ENCODE measurements at places on chromosomes 4 and X.

GRCh38 chr4:59925290-59925689 is 1274.8 kb upstream of the ADGRL3 start:
- no peak for DNase-seq

DNA sequence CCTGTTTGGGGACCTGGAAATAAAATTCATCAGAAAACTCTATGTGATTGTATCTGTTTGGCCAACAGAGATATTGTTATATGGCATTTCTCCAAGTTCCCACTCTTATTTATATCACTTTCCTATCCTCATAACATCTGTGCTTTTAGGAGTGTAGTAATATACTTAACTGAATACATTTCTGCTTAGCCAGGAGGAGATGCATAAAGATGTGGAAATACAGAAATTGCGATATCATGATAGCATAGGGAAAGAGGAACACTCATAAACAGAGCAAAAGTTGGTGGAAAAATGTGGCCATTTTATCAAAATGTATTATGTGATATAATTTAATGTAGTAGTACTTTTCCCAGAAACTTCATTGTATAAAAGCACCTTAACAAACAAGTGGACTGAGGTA is 46.1 kb upstream of the TSPAN7 start:
- DNase-seq = peak; percentile 3

DNA sequence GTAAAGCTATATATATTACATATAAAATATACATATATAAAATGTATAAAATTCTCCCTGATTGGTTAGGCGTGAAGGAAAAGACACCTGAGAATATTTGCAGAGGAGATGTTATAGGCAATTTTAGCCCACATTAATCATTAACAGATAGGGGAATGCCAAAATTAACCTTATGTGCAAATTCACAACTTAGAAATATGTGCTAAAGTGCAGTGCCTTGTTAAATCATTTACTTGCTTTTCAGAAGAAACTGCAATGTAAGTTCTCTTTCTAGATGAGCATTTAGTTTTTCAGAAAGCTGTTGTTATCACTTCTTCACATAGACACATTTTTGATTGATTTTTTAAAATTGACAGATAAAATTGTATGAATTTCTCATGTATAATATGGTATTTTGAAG is 5.6 kb downstream of the TASL start:
- DNase-seq = no peak

DNA sequence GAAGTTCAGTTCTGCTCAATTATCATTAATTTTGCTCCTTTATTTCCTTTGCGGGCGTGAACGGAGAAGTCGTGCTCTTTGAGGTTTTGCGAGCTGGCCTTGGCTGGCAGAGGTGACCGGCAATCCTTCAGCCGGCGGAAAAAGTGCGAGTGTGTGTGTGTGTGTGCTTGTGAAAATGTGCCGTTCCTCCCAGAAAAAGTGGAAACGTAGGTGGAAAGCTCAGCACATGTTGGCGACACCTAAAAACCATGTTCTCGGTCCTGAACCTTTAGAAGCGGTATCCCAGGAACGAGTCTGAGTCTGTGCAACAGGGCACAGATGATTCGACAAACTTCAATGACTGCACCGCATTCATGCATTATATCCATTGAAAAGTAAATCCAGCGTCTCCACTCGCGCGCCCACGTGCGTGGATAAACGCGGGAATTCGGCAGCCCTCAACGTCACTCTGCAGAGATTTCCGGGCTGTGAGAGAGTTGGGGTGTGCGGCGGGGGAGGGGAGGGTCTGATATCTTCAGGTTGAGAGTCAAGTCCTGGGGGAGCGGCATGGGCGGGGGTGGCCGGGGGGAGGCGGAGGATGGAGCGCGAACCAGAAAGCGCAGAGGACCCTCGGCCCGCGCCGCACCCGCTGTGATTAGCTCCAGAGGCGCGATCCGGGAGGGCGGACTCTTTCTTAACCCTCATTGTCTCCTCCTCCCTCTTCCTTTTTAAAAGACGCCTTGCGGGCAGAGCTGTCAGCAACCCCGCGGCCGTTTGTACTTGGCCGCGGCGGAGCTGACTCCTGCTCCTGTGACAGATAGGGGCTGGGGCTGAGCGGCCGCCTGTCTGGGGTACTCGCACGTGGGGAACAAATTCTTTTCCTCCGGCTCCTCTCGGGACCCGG is at the start of gene SHISA3:
Gene SHISA3, plus strand, starts transcription at position 737 of the 883 bp plus-strand sequence. CDS start 569 bp downstream, outside the sequence.
- no peak for DNase-seq

DNA sequence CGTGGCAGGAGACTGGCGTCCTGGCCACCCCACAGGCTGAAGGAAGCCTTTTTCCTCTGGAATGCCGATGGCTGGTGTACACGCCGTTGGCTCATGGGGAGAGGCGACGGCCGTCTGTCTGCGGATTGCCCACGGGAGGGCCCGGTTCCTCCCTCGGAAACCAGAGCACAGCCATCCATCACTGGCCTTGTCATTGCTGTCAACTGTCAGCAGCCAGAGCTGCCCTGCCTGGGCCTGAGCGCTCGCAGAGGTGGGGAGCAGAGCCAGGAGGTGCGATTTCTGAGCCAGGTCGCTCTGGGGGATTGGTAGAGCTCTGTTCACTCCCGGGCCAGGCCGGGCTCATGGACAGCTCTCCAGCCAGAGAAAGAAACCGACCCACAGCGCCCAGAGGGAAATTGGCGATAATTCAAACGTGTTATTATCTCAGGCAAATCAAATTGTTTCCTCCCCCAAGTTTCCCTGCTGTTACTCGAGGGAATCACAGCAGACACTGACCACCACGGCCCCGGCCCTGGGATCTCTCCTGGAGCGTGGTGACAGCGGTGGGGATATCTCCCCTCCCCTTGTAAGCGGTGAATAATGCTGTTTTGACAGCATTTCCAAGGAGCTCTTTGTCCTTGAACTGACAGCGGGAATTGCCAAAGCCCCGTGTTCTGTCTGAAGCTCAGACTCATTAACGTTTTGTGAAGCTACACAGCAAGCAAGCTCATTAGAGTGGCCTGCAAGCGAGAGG is 220.9 kb upstream of the PSAPL1 start:
- DNase-seq = no peak

- DNase-seq = no peak
Observed at GRCh38 chr4:113483131-113483530, 278.4 kb downstream of the CAMK2D start.

GRCh38 chrX:132858018-132858417 is 100.4 kb downstream of the HS6ST2 start:
- no peak for DNase-seq

- DNase-seq = peak; percentile 19
Observed at GRCh38 chrX:19554786-19555185, 39.5 kb upstream of the MAP3K15 start.

DNA sequence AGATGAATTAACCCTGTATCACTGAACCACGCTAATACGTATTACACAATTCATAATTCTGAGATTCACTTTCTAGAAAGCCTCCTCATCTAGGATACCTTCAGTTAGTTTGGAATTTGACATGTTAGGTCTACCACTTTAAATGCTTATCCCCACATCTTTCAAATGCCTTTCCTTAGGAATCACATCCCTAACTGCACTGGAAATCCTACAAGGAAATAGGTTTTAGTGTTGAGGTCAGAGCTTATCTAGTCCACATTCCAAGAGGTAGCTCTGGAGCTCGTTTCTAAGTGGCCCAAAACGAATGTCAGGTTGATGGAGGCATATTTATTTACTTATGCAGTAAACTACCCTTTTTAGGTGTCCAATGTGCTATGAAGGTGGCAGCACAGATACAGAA is 18.0 kb downstream of the PDHA1 start:
- DNase-seq = no peak

- DNase-seq = no peak
Observed at GRCh38 chr4:20166544-20166943, 85.2 kb upstream of the SLIT2 start.

GRCh38 chr4:1199556-1200331 is 27.4 kb upstream of the SPON2 start:
- DNase-seq = no peak

DNA sequence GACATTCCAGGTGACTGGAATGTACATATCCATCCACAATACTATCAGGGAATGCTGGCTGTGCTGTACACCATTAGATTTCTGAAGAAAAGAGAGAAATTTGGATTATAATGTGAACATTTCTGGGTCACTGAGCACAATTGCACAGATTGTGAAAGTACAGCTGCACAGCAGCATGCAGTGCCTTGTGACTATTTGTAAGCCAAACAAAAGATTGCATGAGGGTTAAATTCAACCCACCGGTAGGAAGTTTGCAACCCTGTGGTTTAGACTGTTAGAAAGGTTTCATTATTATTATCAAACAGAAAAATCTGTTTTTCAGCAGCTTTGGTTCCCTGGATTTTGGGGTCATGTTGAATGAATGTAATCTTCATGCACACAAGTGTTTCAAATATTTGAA is 24.5 kb downstream of the DDIT4L start:
- DNase-seq = peak; percentile 54

DNA sequence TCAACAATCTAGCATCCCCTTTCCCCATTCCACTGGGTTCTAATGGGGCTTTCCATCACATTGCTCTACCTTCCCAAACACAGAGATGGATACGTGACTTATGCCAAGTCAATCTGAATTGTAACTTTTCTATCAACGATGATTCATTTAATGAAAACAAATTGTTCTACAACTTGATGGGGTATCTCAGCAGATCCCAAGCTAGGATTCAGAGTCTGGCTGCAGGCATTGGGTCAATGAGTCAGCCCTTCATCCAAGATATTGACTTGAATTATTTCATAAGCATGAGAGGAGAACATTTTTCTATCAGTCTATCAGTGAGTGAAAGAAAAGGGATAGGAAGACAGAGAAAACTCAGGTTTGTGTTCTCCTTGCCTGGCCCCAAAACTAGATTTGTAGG is 15.0 kb upstream of the HPGDS start:
- DNase-seq = no peak

DNA sequence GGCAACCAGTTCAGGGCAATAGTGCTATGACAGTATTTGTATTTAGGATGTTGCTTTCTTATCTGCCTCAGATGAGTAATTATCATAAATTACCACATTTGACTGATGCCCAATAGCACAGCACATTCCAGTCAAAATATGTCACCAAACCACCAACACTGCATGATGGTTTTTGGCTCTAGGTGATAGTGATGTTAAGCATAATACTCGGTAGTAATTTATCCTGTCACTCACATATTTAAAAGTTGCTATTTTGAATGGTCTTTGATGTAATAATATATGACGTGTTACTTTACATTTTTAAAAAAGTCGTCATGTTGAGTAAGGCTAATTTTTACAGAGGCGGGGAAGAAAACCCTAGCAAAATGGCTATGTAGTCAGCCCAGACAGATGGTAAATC is 42.5 kb downstream of the UNC5C start:
- DNase-seq = no peak

DNA sequence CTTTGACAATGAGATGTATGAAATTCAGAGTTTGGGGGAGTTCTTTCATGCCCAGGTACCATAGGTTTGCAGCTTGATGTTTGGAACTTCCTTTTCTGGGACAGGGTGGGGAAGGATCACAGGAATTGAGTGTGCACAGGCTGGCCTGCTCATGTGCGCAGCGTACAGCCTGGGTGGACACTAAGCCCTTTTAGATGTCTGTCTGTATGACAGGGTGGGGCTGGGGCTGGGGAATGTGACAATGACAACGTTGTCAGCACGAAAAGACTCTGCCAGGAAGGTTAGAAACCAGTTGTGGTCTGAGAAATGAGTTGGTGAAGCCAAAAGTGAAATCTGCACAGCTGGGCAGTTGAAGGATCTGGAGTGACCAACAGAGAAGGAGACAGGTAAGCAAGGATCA is 47.4 kb downstream of the WWC2 start:
- DNase-seq = no peak

DNA sequence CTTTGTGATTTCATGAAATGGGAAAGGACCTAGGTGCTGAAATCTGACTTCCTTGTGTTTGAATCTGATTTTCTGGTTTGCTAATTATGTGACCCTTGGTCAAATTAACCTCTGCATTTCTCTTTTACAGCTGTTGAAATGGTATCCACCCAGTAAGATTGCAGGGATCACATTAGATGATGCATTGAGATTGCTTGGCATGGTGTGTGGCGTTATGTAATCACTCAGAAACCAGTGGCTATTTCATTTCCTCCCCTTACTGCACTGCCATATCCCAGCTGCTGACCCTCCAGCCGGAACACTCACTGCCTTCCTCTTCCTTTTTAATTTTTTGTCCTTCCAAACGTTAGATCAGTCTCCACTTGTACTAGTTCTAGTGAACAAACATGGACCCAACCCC is 79.0 kb downstream of the KLHL8 start:
- no peak for DNase-seq

DNA sequence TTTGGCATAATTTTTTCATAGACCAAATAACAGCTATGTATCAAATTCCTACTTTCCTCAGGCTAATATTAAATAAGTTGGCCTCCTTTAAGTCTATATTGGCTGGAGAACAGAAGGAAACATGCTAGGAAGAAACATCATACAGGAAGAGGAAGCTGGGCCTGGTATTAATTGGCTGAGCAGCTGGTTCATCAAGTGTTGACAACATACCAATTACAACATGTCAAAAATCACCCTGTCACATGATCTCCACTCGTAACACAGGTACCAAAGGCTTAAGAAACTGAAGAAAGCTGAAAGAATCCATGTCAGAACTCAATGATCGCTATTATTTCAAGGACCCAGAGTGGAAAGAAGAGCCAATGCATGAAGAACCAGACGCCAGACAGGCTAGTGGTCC is 10.5 kb downstream of the WDFY3 start:
- DNase-seq = no peak

DNA sequence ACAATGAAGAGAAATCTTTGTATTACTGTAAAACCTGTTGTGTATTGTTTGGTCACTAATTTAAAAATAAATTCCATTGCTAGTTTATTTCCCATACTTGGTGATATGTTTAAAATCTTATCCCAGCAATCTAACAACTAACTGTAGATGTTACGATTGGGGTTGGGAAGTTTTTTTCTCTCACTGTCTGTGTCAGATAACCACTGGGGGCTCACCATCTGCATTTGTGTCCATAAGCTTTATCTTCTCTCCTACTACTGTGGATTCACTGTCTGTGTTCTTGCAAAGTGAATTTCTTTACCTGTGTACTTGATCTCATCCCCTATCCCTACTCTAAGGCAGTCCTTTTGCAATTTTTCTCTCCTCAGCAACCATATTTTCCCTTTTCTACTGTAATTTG is 81.3 kb downstream of the STIM2 start:
- DNase-seq = no peak

DNA sequence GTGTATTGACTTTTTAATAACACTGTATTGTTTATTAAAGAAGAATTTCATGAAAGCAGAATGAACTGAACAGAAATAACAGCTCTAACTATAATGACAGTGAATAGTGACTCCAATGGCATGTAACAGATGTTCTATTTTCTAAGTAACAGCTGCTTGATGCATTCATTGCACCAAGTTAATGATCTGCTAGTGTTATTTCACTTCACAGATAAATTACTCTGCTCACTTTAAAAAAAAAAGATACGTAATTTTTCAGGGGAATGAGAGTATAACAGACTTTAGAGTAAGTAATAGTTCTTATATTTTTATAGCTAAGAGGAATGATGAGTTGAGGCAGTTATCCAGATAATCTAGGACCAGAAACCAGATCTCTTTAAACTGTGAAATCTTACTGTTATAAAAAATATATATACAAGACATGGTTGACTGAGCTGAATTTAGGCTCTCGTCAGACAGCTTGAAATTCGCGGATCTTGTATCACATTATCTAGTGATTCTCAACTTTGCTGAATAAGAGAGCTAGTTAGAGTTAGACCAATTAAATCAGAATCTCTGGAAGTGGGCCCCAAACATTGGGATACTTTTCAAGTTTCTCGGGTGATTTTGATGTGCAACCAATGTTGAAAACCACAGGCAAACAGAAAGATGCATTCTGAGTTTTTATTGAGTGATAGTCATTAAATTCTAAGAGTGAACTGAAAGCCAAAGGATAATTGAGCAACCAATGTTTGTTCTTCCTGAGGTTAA is 840.7 kb downstream of the DMD start:
- no peak for DNase-seq

GRCh38 chr4:10090467-10091250 is 25.9 kb downstream of the WDR1 start:
- DNase-seq = no peak
